ENCODE measurements at places on chromosomes 3 and 15. TPM values are rescaled to one million over a fixed set of nuclear protein-coding genes. Genes with fewer than 3 reads are reported as not detected.

ARHGEF26 gene
- 3.6 TPM for total RNA-seq

GNB4 gene
- 69.8 TPM for total RNA-seq

ADAMTSL3 gene
- total RNA-seq, result under 0.01 TPM

WWTR1 gene
- 56.1 TPM for total RNA-seq

LDHAL6B gene
- not detected for total RNA-seq

MELTF gene
- 9.8 TPM for total RNA-seq

SPESP1 gene
- 6.0 TPM for total RNA-seq

RPLP1 gene
- 29.3 TPM for total RNA-seq

NR2E3 gene
- total RNA-seq, result under 0.01 TPM

GOLGA6B gene
- not detected for total RNA-seq

FBXW12 gene
- not detected for total RNA-seq

HYAL3 gene
- 5.3 TPM for total RNA-seq

SSR3 gene
- 918 TPM for total RNA-seq

GNL3 gene
- total RNA-seq, result 136 TPM

SLC2A2 gene
- not detected for total RNA-seq

LRRIQ4 gene
- not detected for total RNA-seq

CXCR6 gene
- total RNA-seq, result not detected

CYB561D2 gene
- total RNA-seq, result 44.8 TPM

NANOGP8 gene
- not detected for total RNA-seq

NTRK3 gene
- total RNA-seq, result 1.2 TPM

NXPE3 gene
- 27.3 TPM for total RNA-seq

FOXB1 gene
- total RNA-seq, result not detected

ANKRD34C gene
- not detected for total RNA-seq

TEX9 gene
- total RNA-seq, result 4.5 TPM

ITGB5 gene
- total RNA-seq, result 663 TPM

SLC22A13 gene
- 1.6 TPM for total RNA-seq

CNTN3 gene
- 0.97 TPM for total RNA-seq

SEMA7A gene
- total RNA-seq, result 35.0 TPM

ZNF662 gene
- 1.1 TPM for total RNA-seq

CACNA1D gene
- total RNA-seq, result not detected
